ENCODE measurements at places on chromosomes 5 and 9. TPM values are rescaled to one million over a fixed set of nuclear protein-coding genes. Genes with fewer than 3 reads are reported as not detected.

- DNase-seq = no peak
Observed at GRCh38 chr9:95096381-95096780, 221.1 kb downstream of the FANCC start.

DNA sequence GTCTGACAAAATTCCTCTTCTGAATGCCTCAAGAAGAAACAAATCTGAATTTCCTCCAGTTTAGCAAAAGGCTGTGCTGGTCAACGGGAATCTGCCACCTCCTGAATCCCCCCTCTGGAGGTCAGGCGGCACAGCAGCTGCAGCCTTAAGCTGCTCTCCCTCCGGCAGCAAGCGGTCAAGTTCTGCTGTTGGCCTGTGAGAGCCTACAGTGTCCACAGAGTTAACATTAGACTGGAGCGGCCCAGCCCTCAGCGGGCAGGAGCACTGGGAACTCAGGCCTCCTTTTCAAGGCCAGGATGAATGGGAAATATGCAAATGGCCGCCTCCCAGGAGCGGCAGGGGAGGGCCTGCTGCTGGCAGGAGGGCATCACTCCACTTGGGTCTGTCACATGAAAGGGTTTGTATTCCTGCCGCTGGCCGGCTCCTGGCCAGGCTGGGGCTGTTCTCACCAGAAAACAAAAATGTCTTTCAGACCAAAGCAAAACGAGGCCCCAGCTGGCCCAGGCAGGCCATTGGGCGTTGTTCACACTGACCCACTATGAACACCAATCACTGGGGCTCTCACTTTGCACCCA lies 8.2 kb downstream of the ACSL6 start:
- DNase-seq = no peak

GRCh38 chr9:99351647-99352046 lies 129.6 kb downstream of the SEC61B start:
- DNase-seq = no peak

DNA sequence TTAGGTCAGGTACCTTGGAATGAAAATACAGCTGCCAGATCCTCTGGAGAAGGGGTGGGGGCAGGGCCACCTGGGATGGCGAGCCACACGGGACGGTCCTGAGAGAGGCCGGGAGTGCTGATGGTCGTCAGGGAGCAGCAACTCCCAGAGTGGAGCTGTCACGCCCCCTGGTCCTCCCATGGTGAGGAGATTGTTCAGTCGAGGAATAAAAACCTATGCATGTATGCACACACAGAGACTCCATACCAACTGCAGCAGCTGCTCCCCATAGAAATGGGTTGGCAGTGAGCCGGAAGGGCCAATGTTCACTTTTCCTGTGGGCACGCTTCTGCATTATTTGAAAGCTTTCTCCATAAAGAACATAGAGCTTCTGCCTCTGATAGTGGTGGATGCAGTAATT lies 45.2 kb upstream of the SEMA4D start:
- no peak for DNase-seq

- peak; percentile 47 for DNase-seq
Observed at GRCh38 chr5:132776131-132776937, 705 bp downstream of the SEPTIN8 start.

DNA sequence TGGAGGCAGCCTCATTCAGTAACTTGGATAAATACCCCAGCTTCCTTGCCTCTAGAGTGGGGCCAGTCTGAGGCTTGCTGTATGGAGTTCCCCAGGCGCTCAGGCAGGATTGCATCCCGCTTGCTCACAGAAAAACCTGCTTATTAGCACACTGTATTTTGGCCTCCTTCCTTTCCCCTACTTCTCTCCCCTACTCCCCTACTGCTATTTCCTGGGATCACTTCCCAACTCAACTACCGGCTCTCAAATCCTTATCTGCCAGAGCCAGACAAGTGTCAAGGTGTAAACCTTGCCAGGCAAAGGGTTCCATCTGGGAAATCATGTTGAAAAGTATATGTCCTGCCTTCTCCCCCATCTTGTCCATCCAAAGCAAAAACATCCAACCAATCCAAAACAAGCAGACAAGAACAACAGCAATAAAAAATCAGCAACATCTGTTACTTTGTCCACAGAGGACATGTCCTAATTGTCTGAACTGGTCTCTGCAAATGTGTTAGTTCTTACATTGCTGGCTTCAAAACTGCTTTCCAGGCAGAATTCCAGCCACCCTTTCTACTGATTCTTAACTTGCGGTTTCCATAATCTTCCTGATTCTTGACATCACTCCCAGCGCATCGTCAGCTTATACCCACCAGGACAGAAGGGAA lies 164.1 kb upstream of the SEMA6A start:
- no peak for DNase-seq

- peak; percentile 43 for DNase-seq
Observed at GRCh38 chr5:36079200-36079781, 12.6 kb upstream of the UGT3A2 start.

DNA sequence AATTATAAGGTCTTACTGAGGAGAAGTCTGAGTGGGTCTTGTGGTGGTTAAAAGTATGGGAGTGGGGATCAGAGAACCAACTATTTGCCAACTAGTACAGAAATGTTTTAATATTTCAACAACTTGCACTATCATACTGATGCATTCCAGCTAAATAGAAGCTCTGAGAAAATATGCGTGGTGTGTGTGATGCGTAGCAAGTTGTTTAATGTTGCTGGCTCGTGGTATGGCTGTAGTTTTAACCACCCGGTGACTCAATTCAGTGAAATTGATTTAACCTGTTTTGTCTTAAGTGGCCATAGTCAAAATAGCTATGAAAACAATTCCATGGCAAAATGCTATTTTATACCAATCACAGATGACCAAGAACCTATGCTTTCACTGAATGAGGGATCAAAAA lies 176.5 kb upstream of the SLC24A2 start:
- DNase-seq = no peak

DNA sequence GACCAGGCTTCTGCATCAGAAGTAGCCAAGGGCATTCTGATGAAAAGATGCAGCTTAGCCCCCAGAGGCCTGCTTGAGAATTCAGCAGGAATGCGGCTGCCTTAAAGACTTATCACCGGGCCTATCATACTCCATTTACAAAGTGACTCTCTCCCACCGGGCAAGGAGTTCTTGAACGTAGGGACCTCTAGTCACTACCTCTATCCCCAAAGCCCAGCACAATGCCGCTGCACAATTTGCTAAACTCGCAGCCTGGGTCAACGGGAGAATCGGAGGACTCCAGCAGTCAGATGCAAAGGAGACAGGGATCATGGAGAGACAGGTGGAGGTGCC lies 661 bp downstream of the PDCL start:
- no peak for DNase-seq

- no peak for DNase-seq
Observed at GRCh38 chr9:136939996-136940525, 4.5 kb downstream of the FBXW5 start.

DNA sequence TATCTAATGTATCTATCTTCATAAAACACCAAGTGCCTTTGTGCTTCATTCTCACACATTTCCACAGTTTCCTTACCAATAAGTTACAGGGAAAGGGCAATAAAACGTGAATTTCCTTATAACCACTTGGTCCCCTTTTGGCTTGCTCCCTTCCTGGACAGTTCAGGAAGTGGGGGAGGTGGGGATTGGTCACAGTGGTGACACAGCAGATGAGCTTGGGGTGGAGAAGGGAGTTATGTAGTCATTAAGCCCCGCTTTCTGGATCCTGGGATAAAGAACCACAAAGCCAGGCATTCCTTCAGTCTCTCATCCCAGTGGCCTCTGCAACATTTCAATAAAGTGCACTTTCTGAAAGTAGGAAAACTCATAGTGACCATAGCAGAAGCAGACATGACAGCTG lies 47.1 kb upstream of the FYB1 start:
- DNase-seq = no peak

GRCh38 chr5:89471115-89471514 lies 588.1 kb upstream of the MEF2C start:
- DNase-seq = no peak

DNA sequence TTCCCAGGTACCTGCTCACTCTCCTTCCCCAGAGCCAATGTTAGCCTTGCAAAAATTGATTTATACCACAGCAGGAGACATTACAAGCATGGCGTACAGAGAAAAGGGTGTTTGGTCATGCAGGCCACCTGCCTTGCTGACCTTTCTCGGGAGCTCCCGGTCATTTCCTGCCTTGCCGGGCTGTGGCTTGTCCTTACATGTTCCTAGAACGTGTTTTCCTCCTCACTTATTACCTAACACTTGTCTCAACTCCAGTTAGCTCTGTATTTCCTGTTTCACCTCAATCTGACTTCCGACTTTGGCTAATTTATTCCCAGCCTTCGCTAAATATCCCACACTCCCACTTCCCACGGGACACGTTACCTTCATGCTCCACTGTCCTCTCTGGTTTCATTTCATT lies 282.5 kb downstream of the ICE1 start:
- no peak for DNase-seq

DNA sequence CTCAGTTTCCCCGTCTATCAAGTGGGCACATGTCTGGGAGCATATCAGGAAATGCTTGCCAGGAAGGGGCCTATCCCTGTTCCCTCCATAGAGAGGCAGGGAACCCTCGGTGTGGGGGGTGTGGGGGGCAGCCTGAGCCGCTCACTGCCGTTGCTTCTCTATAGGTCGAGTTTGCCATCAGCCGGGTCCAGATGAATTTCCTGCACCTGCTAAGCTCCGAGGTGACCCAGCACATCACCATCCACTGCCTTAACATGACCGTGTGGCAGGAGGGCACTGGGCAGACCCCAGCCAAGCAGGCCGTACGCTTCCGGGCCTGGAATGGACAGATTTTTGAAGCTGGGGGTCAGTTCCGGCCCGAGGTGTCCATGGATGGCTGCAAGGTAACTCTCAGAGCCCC lies 13.8 kb upstream of the ORM1 start:
- no peak for DNase-seq

- no peak for DNase-seq
Observed at GRCh38 chr9:23229890-23230317, 596.1 kb downstream of the ELAVL2 start.

- DNase-seq = no peak
Observed at GRCh38 chr9:522658-523057, 308.0 kb downstream of the DOCK8 start.

- no peak for DNase-seq
Observed at GRCh38 chr5:136120529-136120928, 12.1 kb upstream of the SMAD5 start.

DNA sequence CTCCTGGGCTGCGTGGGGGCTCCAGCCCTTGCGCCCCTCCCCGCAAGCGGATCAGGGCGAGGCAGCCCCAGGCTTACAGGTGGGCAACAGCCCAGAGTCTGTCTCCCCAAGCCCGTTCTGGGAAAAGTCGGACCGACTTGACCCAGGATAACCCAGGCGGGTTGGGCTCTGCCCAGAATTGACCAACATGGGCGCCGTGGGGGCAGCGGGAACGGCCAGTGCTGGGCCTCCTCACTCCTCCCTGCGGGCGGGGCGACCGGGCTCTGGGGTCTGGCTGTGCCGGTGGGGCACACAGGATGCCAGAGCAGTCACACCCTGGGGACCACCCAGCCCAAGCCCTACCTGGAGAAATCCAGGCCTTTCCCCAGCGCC lies 15.3 kb upstream of the SYNPO start:
- DNase-seq = peak; percentile 29

- no peak for DNase-seq
Observed at GRCh38 chr9:116653348-116654058, 33.6 kb upstream of the TRIM32 start.

GRCh38 chr5:334903-335739 lies 13.6 kb downstream of the AHRR start:
- DNase-seq = no peak

- no peak for DNase-seq
Observed at GRCh38 chr5:79499640-79500273, 14.2 kb downstream of the HOMER1 start.

DNA sequence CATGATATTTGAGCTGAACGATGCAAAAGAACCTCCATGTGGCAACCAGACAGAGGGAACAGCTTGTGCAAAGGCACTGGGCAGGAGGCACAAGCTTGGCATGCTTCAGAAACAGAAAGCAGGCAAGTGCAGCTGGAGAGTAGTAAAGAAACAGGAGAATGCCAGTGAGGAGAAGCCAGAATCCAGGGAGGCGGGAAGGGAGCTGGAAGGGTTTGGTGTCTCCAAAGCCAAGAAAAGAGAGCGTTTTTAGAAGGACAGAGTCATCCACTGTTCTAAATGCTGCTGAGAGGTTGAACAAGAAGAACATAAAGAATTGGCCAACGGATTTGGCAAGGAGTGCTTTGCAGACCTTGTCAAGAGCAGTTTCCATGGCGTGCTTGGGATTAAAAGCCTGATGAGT lies 124.7 kb downstream of the TLE1 start:
- no peak for DNase-seq

DNA sequence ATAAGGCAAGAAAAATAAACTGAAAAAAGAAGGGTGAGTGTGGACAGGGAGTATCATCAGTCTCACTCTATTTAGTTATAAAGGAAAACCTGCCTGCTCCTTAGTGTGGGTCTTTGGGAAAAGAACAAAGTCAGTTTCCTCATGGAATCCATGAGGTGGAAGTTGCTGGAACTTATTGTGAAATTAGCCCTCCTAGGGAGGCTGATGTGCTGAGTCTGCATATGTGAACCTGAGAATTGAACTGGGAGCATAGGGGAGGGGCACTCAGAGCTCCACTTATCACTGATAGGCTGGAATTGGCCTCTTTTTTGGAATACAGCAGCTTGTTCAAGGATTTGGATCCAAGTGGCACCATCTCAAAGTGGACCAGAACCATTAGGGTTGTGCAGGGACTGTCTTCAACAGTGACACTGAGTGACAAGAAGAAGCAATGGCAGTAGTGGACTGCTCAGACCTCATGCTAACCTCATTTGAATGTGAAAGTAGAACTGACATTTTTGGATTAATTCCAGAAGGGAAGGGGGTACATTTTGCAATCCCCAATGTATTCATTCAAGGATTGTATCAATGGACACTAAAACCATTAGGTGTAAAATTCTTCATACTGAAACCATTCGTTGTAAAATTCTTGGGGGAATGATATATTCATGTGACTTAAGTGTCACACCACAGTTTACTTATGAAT lies 103.6 kb upstream of the KLF9 start:
- no peak for DNase-seq

DNA sequence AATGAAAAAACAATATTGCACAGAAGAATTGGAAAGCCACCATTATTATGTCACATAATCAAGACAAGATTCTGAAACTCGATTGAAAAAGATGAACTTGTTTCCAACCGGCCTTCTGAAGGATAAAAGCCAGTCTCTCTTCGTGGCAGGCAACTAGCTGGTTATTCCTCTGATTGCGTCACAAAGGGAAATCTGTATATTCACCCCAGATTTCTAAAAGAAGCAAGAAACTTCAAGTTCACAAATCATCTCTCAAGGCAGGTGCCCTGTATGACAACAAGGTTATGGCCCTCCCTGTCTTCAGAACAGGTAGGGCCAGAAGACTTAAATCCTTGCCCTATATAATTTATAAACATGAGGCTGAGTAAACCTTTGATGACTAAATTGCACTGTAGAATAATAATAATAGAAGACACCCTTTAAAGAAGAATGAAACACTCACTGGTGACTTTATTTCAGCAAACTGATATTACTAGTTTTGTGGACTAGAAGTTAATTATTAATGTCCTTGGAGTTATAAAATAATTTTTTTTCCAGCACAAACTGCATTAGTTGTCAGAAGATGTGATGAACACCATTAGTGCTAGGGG lies 2.9 kb upstream of the KLF4 start:
- DNase-seq = no peak

The FIBCD1 gene
- not detected for total RNA-seq

The IRX1 gene
- total RNA-seq = not detected

The PRSS3 gene
- not detected for total RNA-seq

The ABO gene
- not detected for total RNA-seq

The IFNA21 gene
- not detected for total RNA-seq

The ZCCHC9 gene
- total RNA-seq = 23.0 TPM

The NXNL2 gene
- total RNA-seq = not detected

The ENTPD2 gene
- not detected for total RNA-seq

The TTC23L gene
- 1.4 TPM for total RNA-seq

All from B cell (primary cell).